ENCODE measurements at places on chromosomes 3 and 15.

GRCh38 chr15:52233405-52233804 lies 42.2 kb upstream of the GNB5 start:
- DNase-seq: peak; percentile 43

- peak; percentile 62 for DNase-seq
Measured at GRCh38 chr3:107271787-107272387, 105.4 kb upstream of the CCDC54 start.

DNA sequence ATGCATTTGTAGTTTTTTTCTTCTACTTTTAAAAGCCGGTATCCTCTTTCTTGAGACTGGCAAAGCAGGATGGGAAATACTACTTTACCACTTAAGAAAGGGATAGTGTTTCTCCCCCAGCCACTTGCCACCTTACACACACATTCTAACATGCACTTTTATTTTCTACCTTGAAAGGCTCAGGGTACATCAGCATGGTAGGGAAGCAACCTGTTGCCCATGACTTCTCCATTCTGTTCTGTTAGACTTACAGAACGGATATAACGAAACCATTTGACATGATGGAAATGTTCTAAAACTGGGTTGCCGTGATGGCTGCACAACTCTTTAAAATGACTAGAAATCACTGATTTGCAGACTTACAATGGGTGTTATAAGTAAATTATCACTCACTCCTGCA lies 405.5 kb downstream of the SHQ1 start:
- DNase-seq: no peak

DNA sequence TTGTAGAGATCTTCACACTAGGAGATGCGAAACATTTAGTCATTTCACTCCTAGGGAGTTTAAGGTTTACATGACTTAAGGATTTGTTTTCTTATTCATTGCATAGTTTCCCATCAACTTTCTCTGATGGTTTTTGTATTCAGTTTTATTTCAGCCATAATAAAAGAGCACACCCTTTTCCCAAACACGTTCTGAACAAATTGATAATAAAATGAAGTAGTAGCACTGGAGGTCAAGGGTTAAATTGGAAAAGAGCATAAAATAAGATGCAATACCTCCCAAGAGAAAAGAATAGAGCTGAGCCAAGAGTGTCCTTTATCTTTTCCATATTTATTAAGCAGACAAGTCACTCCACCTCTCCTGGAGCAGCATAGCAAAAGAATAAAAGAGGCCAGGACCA lies 104.9 kb downstream of the SYNPR start:
- DNase-seq: no peak

DNA sequence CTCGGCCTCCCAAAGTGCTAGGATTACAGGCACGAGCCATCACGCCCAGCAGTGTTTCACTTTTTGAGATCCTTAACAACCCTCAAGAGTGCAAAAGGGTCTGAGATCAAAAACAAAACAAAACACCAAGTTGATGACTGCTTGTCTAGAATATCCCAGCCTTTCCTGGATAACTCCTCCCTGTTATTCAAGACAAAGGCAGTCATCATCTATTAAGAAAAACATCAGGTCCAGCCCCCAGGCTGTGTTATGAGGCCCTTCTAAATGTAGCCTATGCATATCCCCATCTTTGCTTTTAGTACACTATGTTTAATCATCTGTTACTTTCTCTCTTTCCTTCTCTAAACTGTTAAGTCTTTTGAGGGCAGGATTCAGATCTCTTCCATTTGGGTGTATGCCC lies 150.1 kb upstream of the FHIT start:
- no peak for DNase-seq

DNA sequence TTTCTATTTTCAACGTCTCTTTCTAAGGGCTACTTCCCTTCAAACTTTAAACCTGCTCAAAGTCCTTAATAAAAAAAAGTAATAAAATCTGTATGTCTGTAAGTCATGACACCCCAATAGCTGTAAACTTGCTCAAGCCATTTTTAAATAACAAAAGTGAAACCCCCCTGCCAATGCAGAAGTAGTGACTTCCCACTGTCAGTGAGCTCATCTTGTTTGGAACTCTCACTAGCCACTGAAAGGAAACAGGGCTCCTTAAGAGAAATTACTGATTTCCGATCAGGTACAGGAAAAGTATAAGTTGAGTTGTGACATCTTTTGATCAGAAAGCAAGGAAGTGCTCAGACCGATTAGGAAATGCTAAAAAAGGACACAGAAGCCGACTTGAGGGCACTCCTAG lies 27.6 kb upstream of the GPR171 start:
- DNase-seq: no peak

- no peak for DNase-seq
Measured at GRCh38 chr3:85604641-85605040, 645.9 kb downstream of the CADM2 start.

DNA sequence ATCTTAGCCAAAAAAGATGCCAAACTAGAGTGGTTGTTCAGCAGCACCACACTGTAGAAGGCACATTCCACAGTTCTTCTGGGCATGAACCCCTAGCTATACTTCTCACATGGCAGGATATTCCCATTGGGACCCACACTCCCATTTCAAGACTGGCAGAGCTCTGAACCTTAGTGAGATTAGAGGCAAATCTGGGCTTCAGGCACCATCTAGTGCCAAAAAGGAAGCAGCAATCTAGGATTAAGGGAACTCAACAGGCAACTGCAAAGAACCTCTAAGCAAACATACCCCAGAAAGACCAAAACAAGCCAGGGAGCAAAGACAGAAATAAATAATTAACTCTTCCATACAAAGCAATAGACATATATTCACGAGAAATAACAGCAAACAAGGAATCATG lies 66.2 kb downstream of the TAFA4 start:
- DNase-seq: no peak

- no peak for DNase-seq
Measured at GRCh38 chr3:126557761-126558160, 971 bp downstream of the C3orf22 start.

DNA sequence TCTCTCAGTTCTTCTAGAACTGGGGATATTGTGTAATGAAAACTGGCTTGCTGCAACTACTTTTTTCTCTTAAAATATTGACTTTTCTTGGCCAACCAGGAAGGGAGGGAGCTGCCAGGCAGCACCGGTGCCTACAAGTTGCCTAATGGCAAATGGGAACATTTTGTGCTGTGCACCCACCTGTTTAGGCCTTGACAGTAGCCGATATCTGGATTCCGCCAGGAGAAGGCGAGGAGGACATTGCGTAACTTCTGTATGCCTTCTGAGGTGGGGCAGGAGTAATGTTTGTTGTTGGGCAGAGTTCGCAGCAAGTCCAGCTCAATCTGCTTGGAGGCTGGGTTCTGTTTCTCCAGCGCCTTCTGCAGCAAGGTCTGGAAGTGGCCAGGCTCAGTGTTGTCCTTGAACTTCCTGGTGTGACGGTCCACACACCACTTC lies 64.9 kb downstream of the TBC1D2B start:
- DNase-seq: no peak

DNA sequence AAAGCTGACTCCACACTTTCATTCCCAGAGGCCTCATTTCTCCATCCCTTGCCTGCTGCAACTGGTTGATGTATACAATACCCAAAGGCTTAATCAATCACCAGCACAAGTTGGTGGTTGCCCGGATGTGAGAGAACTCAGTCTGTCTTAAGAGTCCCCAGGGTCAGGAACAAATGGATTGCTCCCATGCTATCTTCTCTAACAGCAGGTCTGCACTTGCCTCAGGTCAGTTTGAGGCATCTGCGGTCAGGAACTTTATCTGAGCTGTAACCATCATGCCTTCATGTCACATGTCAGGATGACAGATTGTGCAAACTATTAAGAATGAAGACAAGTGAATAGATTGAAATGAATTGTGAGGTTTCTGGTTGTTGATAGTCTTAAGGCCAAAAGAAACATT lies 56.1 kb downstream of the BFSP2 start:
- no peak for DNase-seq

DNA sequence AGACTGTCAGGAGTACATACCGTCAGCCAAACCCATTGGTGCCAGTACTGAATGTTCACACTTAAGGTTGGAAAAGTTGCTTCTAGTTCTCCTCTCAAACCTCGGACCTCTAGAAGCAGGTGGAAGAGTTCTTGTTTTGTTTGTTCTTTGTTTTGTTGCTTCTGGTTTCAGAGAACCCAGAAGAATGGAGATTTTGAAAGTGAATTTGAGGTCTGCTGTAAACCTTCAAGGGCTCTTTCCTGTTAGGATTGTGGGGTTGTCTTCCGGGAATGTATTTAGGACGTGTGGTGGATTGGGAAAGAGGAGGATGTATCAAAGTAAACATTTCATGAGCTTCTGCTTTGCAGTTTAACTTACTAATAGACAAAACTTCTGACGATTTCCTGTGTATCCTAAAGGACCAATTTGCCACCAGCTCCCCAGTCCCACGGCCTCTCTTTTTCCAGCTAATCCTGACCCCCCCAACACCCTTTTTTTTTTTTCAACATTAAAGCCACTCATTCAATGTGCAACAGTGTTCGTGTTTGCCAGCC lies 50.3 kb downstream of the FILIP1L start:
- DNase-seq: peak; percentile 73

- no peak for DNase-seq
Measured at GRCh38 chr15:77695961-77696582, 63.4 kb upstream of the LINGO1 start.

DNA sequence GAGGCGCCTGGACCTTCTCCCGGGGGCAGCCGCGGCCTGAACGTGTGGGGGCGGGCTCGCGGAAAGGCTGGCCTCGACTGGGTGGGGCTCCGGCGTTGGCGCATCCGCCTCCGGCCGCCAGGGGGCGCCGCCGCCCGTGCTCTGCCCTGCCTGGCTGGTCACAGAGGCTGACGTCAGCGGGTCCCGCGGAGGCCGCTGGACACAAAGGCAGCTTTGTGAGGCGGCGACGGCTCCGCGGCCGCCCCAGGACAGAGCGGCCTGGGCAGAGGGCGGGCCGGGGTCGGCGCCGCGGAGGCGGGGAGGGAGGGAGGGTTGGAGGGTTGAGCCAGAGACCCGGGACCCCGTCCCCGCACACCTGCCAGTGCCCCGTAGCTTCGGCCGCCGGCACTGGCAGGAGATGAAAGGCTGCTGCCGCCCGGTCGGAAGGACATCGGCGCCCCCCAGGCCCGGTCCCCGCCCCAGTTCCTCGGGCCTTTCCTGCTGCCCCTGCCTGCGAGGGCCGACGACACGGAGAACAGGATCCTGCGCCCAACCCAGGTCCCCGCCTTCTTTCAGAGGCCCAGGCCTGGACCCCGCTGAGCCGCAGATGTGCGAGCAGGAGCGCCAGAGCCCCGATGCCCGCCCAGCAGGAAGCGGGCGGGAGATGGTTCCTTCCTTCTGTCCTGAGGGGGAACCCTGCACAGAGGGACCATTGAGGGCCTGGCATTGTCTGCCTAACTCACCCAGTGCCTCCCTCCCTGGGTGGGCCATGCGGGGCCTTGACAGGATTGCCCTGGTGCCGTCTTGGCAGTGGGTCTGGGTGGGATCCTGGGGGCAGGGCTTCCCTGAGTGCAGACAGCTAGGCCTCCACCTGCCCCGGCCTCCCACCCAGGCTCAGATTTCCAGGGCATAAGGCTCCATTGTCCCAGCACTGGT lies 8.7 kb upstream of the SEMA3B start:
- DNase-seq: peak; percentile 86

DNA sequence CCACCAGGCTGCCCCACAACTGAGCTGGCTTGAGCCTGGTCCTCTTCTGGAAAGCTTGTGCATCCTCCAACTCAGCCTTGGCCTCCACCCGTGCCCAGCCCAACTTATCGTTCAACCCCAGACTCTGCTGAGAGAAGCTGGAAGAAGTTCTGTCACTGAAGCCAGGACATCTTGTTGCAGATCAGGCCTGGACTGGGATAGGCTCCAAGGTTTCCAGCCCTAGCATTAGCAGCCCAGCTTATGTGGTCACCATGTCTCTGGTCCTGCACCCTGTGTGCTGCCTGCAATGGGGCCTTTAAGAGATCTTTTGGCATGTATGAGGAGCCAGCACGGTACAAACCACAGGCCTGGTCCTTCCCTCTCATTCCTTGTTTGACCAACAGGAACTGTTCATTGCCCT lies 15.2 kb upstream of the CAMP start:
- DNase-seq: no peak

DNA sequence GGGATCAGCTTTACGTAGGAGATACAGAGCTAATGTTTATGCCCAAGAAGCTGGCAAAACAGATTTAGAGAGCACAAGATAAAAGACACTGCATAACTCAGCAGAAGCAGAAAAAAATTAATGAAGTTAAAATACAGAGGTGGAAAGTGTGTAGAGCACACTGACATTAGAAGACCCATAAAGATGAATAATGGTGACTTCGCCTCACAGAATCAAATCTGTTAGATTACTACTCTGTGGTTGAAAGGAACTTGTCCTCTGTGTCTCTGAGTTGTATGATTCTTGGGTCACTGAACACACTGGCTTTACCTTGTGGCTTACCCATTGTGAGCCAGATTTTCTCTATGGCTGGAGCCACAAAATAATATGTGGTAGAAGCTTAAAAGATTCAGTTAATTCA lies 224.4 kb downstream of the PLCH1 start:
- no peak for DNase-seq

DNA sequence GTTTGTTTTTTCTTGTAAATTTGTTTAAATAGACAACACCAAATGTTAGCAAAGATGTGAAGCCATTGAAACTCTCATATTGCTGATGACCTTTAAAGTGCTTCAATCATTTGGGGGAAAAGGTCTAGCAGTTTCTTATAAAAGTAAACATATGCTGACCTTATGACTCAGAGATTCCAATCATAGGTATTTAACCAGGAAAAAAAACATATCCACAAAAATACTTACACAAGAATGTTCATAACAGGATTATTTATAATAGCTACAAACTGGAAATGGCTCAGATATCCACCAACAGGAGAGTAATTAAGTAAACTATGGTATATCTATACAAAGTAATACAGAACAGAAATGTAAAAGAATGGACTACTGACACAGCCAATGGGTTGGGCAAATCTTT lies 27.1 kb upstream of the RORA start:
- peak; percentile 3 for DNase-seq

GRCh38 chr3:182794455-182795388 lies 1.4 kb downstream of the ATP11B start:
- peak; percentile 14 for DNase-seq

DNA sequence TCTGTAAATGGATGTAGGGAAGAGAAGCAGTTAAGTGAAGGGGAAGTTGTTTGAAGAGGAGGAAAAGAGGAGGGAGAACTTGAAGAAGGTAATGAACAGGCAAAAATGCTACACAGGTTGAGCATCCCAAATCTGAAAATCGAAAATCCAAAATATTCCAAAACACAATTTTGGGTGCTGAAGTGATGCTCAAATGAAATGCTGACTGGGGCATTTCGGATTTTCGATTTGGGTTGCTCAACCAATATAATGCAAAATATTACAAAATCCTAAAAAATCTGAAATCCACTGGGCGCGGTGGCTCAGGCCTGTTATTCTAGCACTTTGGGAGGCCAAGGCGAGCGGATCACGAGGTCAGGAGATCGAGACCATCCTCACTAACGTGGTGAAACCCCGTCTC lies 61.9 kb upstream of the CDAN1 start:
- DNase-seq: no peak

DNA sequence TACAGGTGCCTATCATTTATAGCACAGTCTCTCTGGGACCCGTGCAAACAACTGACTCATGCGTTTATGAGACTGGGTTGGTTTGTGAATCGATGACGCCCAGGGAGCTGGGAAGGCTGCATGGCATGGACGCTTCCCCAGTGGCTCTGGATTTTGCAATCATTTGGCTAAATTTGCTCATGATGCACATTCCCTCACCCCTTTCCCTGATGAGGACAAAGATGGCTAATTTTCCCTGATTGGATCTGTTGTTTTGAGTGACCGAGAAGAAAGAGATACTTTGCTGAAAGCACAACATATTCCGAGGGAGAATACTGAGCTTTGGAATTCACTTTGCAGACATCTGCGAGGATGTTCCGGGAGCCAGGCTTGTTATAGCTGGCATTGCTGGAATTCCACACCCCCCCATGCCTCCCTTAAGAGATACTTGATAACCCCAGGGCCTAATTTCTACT lies 51.1 kb downstream of the CGNL1 start:
- DNase-seq: peak; percentile 69
